ENCODE measurements at places on chromosomes 5 and 9.

- DNase-seq = no peak
Observed at GRCh38 chr9:121756474-121757280, 105.2 kb downstream of the DAB2IP start.

DNA sequence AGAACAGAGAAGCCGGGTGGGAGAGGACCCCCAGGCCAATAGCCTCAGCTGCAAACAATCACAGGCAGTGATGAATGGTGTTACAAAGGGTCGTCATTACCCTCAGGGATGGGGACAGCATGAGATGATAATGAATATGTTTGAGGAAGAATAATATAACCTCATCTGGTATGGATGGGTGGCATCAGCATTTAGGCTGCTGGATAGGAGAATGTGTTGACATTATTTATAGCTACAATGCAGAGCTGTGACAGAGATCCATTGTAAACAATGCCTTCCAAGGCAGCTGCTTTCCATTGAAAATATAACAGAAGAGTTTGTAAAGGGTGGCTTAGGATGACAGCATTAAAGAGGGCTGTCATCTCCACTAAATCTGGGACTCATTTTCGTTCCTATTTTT lies 365.5 kb downstream of the KCNN2 start:
- no peak for DNase-seq

GRCh38 chr5:126516133-126516532 lies 78.9 kb downstream of the ALDH7A1 start:
- peak; percentile 55 for DNase-seq

GRCh38 chr5:146785065-146785464 lies 93.5 kb downstream of the PPP2R2B start:
- DNase-seq = no peak

DNA sequence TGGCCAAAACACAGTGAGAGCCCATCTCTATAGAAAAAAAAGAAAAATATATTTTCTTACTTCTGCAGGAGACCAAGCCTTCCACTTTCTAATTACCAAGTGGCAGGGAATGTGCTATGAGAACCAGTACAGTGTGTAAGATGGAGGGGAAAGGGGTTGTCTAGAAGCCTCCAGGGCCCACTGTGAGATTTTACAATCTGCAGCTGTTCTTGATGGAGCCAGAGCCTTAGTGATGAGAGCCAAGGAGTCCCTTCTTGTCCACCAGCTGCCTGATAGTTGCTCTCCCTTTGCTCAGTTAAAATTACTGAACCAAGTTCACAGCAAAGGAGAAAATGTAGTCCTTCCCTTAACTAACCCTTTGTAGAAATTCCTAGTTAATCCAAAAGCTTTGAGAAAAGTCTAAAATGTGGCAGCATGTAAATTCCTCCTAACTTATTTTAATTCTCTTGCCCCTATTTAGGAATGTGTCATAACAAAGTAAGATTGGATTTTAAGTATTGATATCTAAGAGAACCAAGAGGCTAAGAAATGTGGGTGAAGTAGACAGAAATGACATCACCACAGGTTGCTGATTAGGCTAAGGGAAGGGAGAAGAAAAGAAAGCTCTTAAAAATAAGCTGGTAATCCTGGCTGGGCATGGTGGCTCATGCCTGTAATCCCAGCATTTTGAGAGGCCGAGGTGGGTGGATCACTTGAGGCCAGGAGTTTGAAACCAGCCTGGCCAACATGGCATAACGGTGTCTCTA lies 19.3 kb downstream of the SRP19 start:
- no peak for DNase-seq

GRCh38 chr5:172853355-172853975 lies 19.4 kb downstream of the ERGIC1 start:
- peak; percentile 79 for DNase-seq

- DNase-seq = no peak
Observed at GRCh38 chr9:34187891-34188240, 9.0 kb downstream of the UBAP1 start.
